ENCODE measurements at places on chromosomes 3 and 15. TPM values are rescaled to one million over a fixed set of nuclear protein-coding genes. Genes with fewer than 3 reads are reported as not detected.
A peak's percentile ranks its signal among the peaks of the same experiment; 100 is the strongest.

- H3K27ac ChIP-seq = no peak overlapping the region
- peak overlapping the region; percentile 62 for H3K4me3 ChIP-seq
- no peaks in the 10 kb centered on the region for H3K36me3 ChIP-seq
- H3K4me1 ChIP-seq = no peaks in the 10 kb centered on the region
These were observed 251.1 kb downstream of the TJP1 start for GRCh38 chr15:29570948-29571791.

- no peak overlapping the region for H3K27ac ChIP-seq
- no peak overlapping the region for H3K4me3 ChIP-seq
- H3K27me3 ChIP-seq = no peaks in the 10 kb centered on the region
- DNase-seq = no peak
- no peaks in the 10 kb centered on the region for H3K4me1 ChIP-seq
These were observed 29.1 kb upstream of the P4HTM start for GRCh38 chr3:48960841-48961413.

DNA sequence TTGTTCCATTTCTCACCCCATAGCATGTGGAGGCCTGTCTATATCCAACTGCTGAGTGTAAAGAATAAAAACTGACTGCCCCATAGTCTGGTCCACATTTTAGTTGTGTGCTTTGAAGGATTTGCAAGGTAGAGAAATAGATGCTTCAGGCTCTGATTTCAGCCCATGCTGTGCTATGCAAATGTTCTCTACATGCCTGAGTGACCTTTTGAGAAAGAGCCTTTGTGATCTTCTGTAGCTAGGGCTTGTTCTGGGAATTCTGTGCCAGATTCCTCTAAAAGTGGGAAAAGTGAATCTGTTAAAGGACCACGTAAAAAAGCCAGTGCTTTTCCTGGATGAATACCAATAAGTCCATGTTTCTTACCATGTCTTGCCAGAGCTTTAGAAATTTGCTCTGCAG, 5.2 kb downstream of the KCTD6 start:
- H3K36me3 ChIP-seq = no peaks in the 10 kb centered on the region
- H3K27me3 ChIP-seq = no peaks in the 10 kb centered on the region
- H3K4me3 ChIP-seq = no peak overlapping the region
- DNase-seq = no peak

DNA sequence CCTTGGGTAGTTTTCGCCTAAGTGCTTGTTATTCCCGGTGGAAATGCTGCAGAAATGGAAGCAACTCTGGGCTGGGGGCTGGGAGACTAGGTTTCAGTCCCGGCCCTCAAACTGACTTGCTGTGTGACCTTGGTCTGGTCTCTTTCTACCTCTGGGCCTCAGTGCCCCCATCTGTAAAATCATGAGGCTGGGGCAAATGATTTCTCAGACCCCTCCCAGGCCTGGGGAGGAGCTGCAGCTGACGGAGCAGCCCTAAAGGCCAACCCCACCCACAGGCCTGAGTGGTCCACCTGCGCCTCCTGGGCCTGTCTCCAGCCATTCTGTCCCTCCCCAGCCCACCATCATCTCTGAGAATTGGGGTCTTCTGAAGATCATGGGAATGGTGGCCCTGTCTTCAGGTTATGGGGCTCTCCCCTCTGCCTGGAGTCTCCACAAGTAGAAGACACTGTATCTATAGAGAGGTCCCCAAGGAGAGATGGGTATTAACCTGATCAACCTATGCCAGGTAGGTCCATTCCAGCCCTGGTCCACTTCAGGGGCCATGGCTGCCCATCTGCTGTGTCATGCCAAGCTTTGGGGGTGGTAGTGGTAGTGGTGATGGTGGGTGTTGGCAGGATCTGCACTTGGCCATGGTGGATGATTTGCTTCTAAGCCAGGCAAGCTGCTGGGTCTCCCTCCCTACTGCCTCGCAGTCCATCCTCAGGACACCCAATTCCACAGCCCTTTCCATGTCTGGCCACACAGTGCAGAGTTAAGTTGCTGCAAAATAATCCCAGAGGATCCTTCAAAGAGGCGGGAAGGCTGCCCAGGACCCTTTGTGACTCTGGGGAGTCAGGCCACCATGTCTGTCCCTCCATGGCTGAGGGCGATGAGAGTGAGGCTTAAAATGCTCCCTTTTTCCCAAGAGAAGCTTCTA, 46.0 kb downstream of the ITGA11 start:
- H3K27me3 ChIP-seq = no peaks in the 10 kb centered on the region
- H3K36me3 ChIP-seq = no peaks in the 10 kb centered on the region
- no peak overlapping the region for H3K4me3 ChIP-seq
- no peak overlapping the region for H3K27ac ChIP-seq

DNA sequence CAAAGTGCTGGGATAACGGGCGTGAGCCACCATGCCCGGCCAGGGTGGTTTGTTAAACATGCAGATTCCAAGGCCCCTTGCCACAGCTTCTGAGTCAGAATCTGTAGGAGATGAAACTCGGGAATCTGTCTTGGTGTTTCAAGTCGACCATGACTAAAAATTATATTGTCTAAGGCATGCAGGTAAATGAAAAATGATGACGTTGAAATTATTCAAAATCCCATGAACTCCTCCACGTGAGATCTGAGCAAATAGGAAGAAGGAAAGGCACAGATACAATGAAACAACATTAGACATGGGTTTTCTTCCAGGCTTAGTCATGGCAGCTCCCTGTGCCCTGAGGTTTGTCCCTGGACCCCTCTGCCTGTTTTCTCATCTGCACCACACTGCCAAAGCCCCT, 172.0 kb upstream of the CMC1 start:
- no peak overlapping the region for H3K4me3 ChIP-seq
- H3K27ac ChIP-seq = no peak overlapping the region
- no peaks in the 10 kb centered on the region for H3K27me3 ChIP-seq
- H3K36me3 ChIP-seq = no peaks in the 10 kb centered on the region

DNA sequence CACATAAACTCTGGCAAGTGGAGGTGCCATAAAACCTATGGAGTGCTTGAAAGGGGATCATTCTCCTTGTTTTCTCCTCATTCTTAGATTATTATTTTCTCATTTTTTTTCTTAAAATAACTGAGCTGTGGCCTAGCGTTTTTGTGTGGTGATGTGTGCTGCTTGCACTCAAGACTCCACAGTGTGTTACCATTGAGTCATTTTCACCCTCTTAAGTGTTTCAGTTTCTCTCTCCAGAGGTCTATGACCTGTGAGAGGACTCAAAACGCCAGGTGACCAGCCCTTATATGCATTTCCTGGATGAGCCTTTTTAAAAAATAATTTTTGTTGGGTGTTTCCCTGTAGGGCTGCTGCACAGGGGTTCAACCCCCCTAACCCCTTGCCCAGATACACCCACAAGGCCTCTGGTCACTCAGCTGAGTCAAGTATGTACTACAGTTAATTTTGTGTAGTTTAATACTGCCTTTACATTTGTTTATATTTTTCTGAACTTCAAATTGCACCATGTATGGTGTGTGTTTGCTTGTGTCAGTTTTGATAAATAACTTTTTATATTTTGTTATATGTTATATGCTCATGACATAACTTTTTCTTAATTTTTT, 15.4 kb upstream of the BTLA start:
- no peaks in the 10 kb centered on the region for H3K27me3 ChIP-seq
- DNase-seq = no peak
- H3K27ac ChIP-seq = no peak overlapping the region
- no peaks in the 10 kb centered on the region for H3K4me1 ChIP-seq
- no peak overlapping the region for H3K4me3 ChIP-seq
- no peaks in the 10 kb centered on the region for H3K36me3 ChIP-seq

DNA sequence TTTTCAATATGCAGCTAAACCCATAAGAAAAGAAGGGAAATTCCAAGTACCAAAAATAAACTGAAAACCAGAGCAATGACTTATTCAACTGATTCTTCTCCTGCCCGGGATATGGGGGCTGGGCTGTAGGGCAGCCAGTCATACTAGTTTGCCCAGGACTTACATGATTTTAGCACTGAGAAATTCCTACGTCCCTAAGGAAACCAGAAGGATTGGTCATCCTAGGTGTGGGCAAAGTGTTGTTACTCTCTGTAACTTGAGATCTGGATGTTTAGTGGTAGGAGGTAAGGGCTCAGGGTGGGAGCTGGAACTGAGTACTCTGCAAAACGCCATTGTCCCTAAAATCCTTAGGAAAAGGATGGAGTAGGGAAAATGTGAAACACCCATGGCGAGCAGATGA, 1.2 kb upstream of the DAZL start:
- H3K4me1 ChIP-seq = no peaks in the 10 kb centered on the region
- no peak for DNase-seq
- no peaks in the 10 kb centered on the region for H3K27me3 ChIP-seq
- H3K27ac ChIP-seq = no peak overlapping the region
- H3K36me3 ChIP-seq = no peaks in the 10 kb centered on the region
- H3K4me3 ChIP-seq = no peak overlapping the region

- H3K27ac ChIP-seq = no peak overlapping the region
- no peak overlapping the region for H3K4me3 ChIP-seq
- no peaks in the 10 kb centered on the region for H3K27me3 ChIP-seq
- no peaks in the 10 kb centered on the region for H3K4me1 ChIP-seq
- H3K36me3 ChIP-seq = no peaks in the 10 kb centered on the region
- no peak for DNase-seq
These were observed 481.5 kb downstream of the PDCD6IP start for GRCh38 chr3:34279901-34280300.

DNA sequence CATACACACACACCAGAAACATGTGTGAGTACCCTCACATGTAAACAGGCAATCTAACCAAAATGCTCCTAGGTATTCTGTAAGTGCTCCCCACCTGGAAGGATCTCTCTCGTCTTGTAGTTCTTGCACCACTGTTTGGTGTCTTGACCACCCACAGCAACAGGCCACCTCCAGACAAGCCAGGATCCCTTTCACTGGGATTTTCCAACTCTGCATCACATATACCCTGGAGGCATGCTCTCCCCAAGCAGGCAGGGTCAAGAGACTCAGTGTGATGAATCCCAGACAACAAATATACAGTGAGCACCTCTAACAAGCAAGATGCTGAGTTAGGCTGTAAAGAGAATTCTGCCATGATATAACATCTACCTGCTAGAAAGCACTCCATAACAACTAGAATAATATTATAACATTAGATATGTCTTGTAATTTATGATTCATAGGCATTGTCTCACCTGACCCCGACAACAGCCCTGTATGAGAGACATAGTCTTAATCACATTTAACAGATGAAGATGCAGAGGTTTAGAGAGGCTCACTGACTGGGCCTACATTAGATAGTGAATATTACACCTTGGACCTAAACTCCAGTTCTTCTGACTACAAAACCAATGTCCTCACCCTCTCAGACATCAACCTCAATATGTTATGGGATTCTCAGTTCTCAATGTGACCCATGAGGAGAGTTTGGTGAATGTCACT, 76.5 kb upstream of the BCL6 start:
- H3K4me3 ChIP-seq = no peak overlapping the region
- H3K4me1 ChIP-seq = no peaks in the 10 kb centered on the region
- no peaks in the 10 kb centered on the region for H3K27me3 ChIP-seq
- no peak for DNase-seq
- H3K36me3 ChIP-seq = no peaks in the 10 kb centered on the region

GRCh38 chr3:60070366-60070765, 1020.5 kb upstream of the CFAP20DC start:
- DNase-seq = no peak
- no peaks in the 10 kb centered on the region for H3K27me3 ChIP-seq
- no peak overlapping the region for H3K27ac ChIP-seq

DNA sequence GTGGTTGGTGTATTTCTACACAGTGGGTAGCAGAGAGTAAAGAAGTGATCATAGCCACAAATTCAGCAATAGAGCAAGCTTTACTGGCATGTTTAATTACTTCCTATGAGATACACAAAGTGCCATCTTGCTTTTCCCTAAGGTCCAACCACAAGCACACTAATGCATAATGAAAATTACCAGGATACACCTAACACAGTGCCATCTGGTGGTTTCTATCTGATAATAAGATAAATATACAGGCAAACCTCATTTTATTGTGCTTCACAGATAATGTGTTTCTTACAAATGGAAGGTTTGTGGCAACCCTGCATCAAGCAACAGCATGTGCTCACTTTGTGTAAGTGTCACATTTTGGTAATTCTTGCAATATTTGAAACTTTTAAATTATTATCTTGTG, 223.0 kb downstream of the NSUN3 start:
- no peak overlapping the region for H3K27ac ChIP-seq
- H3K36me3 ChIP-seq = no peaks in the 10 kb centered on the region
- H3K4me3 ChIP-seq = no peak overlapping the region
- DNase-seq = no peak
- H3K27me3 ChIP-seq = no peaks in the 10 kb centered on the region
- no peaks in the 10 kb centered on the region for H3K4me1 ChIP-seq

GRCh38 chr3:106183762-106184391, 315.1 kb upstream of the CBLB start:
- H3K27me3 ChIP-seq = no peaks in the 10 kb centered on the region
- H3K4me3 ChIP-seq = no peak overlapping the region
- H3K4me1 ChIP-seq = no peaks in the 10 kb centered on the region
- H3K27ac ChIP-seq = no peak overlapping the region
- no peaks in the 10 kb centered on the region for H3K36me3 ChIP-seq
- DNase-seq = no peak

- no peaks in the 10 kb centered on the region for H3K36me3 ChIP-seq
- H3K27ac ChIP-seq = no peak overlapping the region
- DNase-seq = no peak
- H3K27me3 ChIP-seq = peaks cover 7% of the 10 kb centered on the region
- no peak overlapping the region for H3K4me3 ChIP-seq
These were observed 1.4 kb upstream of the FOXB1 start for GRCh38 chr15:60002528-60003218.

- H3K4me1 ChIP-seq = peaks cover 20% of the 10 kb centered on the region
- no peak for DNase-seq
- no peaks in the 10 kb centered on the region for H3K27me3 ChIP-seq
- no peaks in the 10 kb centered on the region for H3K36me3 ChIP-seq
- H3K27ac ChIP-seq = peak overlapping the region; percentile 56
- no peak overlapping the region for H3K4me3 ChIP-seq
These were observed 8.1 kb upstream of the GATM start for GRCh38 chr15:45386420-45386819.

- H3K27ac ChIP-seq = no peak overlapping the region
- H3K36me3 ChIP-seq = no peaks in the 10 kb centered on the region
- H3K4me1 ChIP-seq = no peaks in the 10 kb centered on the region
- no peak overlapping the region for H3K4me3 ChIP-seq
- no peak for DNase-seq
These were observed 38.9 kb downstream of the TOPAZ1 start for GRCh38 chr3:44280631-44281030.

EPHA3 gene
- total RNA-seq = 0.80 TPM

ALDH1A3 gene
- 14.0 TPM for total RNA-seq

AP3B2 gene
- 10.4 TPM for total RNA-seq

LEKR1 gene
- total RNA-seq = 0.85 TPM

Data from Peyer's patch (tissue), 4 donors.